Esophagus muscularis mucosa (tissue), 4 donors: ENCODE measurements at places on chromosomes 3 and 15. TPM values are rescaled to one million over a fixed set of nuclear protein-coding genes. Genes with fewer than 3 reads are reported as not detected.
A peak's percentile ranks its signal among the peaks of the same experiment; 100 is the strongest.

Gene DPP8
- 33.6 TPM for total RNA-seq

GRCh38 chr3:28018925-28019718 lies 222.3 kb upstream of the CMC1 start:
- no peak for DNase-seq

DNA sequence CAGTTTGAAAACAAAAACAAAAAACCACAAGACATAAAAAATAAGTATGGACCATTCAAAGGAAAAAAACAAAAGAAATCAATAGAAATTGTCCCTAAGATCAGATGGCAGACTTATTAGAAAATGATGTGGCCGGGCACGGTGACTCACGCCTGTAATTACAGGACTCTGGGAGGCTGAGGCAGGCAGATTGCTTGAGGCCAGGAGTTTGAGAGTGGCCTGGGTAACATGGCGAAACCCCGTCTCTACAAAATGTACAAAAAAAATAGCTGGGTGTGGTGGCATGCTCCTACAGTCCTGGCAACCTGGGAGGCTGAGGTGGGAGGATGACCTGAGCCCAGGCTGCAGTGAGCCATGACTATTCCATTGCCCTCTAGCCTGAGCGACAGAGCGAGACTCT lies 16.6 kb downstream of the SPCS1 start:
- no peak for DNase-seq

DNA sequence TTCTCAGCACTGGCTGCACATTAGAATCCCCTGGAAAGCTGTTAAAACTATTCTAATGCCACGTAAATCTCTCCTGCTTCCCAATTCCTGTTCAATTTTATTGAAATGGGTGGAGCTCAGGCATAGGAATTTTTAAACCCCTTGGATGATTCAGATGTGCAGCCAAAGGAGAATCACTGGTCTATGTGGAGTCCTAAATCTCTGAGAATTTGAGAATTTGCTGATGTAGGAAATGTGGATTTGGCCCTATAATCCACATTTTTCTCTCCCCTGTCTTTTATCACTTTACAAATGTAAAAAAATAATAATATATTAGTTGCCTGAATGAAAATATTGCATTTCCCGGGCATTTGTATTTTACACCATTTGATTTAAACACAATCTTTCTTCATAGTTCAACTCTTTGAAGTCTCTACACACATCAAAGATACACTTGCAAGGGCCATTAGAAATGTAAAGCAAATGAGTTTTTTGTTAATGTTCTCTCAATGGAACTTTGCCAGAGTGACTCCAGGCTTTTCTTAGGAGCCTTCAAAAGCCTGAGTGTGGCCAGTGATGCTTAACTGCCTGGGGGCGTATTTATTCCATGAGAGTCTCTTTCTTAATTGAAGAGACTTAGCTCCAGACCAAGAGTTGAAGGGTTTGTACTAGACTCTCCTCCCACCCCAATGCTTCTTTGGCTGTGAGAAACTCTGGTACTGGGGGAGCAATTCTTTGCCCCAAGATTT lies 48.8 kb upstream of the PTX3 start:
- DNase-seq = no peak

Gene ATP13A5
- total RNA-seq = not detected

- DNase-seq = no peak
Observed at GRCh38 chr3:128107834-128108233, 15.8 kb downstream of the RUVBL1 start.

Gene ZNF501
- total RNA-seq = 7.2 TPM

DNA sequence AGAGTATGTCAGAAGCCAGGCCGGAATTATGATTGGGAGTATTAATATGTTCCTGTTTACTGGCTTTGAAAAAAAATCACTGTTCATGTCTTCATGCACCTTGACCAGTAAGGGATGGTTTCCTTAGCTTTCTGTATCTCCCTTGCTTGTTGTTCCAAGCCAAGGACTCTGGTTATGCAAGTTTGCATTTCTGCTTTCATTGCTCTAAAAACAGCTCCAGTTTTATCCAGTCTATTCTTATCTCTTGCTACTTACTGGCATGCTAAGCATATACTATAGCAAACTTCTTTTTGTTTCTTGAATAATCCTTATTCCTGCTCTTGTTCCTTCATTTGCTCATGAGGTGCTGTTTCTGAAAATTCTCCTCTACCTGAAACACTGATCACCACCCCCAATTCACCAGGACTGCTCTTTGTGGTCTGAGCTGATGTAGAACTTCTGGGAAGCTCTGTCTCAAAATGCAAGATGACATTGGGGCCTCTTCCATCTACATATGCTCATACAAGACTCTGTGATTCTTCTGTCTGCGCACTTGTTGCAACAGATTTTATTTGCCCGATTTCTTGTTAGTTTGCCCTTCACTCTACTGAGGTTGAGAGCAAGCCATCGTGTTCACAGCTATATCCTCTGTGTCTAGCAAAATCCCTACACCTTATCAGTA lies 173.0 kb downstream of the EBLN2 start:
- peak; percentile 17 for DNase-seq

DNA sequence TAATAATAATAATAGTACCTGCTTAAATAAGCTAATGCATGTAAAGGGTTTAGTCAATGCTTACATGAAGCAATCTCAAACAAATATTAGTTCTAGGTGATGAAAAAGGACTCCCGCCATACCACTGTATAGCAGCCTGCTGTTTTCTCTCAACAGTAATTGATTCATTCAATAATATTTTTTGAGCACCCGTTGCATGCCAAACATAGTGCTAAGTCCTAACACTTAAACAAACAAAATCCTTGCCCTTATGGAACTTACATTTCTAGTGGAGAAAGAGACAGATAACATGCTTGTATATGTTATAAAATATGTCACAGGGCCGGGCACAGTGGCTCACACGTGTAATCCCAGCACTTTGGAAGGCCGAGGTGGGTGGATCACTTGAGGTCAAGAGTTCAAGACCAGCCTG lies 61.2 kb upstream of the FLNB start:
- DNase-seq = no peak

Gene IQCB1
- total RNA-seq = 15.6 TPM

Gene ARGFX
- not detected for total RNA-seq

- no peak for DNase-seq
Observed at GRCh38 chr15:69141286-69141701, 19.1 kb upstream of the GLCE start.

- DNase-seq = no peak
Observed at GRCh38 chr3:146087116-146087515, 73.9 kb downstream of the PLOD2 start.
